ENCODE measurements at places on chromosomes 4 and X. TPM values are rescaled to one million over a fixed set of nuclear protein-coding genes. Genes with fewer than 3 reads are reported as not detected.

The WDR17 gene
- 6.3 TPM for total RNA-seq

The CABS1 gene
- total RNA-seq = not detected

The PSAPL1 gene
- not detected for total RNA-seq

The EPGN gene
- total RNA-seq = not detected

The GBA3 gene
- not detected for total RNA-seq

The CT45A1 gene
- not detected for total RNA-seq

GRCh38 chrX:1754077-1754476, 139.2 kb downstream of the ASMT start:
- DNase-seq = no peak

DNA sequence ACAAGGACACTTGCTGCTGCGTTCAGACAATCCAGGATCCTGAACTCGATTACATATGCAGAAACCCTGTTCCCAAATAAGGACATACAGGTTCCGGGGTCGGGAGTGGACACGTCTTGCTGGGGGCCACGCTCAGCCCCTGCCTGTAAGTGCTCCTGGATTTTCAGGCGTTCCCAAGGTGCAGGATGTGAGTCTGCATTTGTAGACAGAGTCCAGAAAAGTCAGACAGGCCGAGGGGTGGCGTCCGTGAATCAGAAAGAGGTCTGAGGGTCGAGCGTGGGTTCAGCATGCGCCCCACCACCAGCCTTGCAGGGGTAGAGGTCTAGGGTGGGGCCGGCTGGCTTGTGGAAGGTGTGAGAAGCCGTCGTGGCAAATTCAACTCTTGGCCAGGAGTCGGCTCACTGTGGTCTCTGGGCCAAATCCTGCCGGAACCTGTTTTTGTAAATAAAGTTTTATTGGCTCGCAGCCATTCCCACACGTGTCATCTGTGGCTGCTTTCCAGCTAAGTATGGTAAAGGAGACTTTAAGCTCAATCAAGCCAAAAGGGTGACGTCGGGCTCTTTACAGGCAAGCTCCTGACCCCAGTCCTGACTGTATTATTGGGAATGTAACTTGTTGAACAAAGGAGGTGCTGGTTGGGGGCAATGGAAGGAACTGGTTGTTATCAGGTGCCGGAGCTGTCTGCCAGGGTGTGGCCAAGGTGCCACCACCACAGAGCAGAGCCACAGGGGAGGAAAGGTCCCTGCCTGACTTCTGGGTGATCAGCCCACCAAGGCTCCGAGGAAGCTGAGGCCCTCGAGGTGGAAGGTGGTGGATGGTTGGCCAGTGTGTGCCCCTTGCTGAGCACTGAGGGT, 7.4 kb downstream of the DOK7 start:
- DNase-seq = peak; percentile 81

DNA sequence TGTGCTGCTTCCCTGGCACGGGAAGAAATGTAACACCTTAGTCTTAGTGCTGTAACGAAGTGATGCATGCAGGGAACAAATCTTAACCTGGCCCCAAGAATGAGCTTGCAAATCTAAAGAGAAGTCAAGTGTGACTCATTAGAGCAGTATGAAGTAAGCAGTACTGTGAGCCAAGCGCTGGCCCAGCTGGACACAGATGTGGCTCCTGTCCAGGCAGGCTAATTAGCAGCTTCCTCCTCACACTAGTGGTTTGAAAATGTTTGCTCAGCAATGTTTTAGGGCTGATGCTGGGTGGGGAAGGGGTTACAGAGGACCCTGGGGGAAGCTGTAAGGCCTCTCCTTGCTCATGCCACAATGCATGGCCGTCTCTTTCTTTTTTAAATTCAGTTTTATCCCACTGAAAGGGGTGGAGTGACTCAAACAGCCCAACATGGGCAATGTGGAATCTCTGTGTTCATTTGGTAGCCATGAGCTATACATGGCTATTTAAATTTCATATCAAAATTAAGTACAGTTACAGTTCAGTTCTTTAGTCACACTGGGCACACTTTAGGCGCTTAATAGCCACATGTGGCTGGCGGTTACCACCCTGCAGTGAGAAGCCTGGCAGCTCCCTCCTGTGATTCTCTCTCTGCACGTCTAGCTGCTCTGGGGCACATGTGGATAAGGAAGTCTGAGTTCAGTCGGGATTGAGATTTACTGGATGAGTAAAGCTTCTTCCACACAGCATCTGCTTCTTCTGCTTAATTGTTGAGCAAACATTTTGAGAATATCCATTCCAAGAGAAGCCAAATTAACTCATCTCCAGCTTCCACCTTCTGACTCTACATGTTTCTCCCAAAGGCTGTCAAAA, 48.8 kb downstream of the MAP7D2 start:
- peak; percentile 60 for DNase-seq

- DNase-seq = no peak
These were observed 27.2 kb upstream of the EDNRA start for GRCh38 chr4:147453561-147454141.

DNA sequence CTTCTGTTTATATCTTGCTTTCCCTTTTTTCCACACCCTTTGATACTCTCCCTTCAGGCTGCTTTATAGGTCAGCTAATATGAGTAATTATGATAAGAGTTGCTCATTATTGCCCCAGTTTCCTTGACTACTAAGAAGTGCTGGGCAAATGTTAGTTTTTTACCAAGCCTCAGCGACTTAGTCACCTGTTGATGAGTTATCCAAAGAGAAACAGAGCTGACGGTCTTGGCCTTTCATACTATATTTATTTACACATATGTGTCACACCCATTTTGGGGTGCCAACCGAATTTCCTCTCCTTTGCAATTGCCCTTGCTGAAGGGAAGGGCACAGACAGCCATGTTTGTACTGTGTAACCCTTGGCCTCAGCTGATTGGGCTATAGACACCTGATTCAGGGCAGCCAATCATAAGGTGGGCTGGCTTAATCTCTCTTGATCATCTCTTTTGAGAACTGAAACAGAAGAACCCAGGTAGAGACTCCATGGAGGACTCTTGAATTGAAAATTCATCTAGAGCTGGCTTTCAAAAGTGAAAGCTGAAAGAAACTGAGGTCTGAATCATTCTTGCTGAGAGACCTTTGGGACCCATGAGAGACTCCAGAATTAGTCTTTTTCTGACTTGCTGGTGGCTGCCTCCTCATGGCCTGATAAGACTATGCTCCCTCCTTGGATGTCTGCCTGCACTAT, 111.7 kb upstream of the RPS6KA3 start:
- DNase-seq = no peak

- no peak for DNase-seq
These were observed 1120.2 kb downstream of the ARAP2 start for GRCh38 chr4:35124106-35124505.

- DNase-seq = peak; percentile 68
These were observed 76.5 kb upstream of the BCOR start for GRCh38 chrX:40174001-40174853.

DNA sequence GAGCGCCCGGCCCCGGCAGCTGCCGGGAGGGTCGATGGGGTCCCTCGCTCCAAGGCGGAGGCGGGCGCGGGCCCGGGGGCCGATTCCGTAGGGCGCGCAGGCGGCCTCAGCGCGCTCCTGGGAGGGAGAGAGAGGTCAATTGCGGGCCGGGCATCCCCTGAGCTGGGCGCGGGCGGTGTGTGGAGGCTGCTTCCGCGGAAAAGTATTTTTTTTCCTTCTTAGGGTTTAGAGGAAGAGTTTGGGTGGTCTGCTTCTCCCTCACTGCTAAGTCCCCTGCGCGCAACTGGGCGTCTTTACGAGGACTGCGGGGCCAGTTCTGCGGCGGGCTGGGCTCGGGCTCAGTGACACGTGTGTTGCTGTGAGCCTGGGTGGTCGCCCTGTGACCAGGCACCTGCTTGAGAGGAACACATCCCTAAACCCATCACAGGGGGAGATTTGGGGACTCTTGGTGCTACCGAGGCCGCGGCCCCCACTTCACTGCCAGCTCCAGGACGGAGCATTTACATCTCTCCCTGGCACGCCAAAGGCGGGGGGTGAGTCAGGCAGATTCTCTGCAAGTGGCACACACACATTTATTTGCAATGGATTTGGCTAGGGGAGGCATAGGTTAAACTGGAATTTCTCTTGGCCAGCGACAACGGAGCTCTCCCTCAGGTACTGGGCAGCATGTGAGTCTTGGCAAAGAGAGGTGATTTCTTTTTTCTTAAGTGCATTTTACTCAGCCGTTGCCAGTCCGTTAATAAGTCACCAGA, 151.2 kb upstream of the SLC4A4 start:
- peak; percentile 28 for DNase-seq

- no peak for DNase-seq
These were observed 4.4 kb upstream of the SH3RF1 start for GRCh38 chr4:169275180-169275579.

- DNase-seq = peak; percentile 24
These were observed 48.6 kb downstream of the ACOX3 start for GRCh38 chr4:8391972-8392371.

DNA sequence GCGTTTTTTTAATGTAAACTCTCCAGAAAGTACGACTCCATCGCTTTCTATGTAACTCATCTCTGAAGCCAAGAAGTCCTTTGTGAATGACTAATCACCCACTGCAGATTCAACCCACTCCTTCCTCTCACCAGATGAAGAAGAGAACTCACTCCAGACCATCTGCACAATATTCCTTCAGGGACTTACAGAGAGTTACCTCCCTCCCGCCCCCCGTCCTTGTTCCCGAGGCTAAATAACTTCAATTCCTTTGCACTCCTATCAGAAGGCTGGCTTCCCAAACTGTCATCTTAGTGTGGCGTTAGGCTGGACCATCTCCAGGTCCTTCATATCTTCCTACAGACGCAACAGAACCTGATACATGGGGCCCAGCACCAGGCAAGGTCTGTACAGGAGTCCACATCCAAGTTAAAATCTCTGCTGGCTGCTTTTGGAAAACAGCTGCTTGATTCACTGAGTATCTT, 82.4 kb downstream of the AFAP1 start:
- DNase-seq = no peak

- no peak for DNase-seq
These were observed 131.8 kb downstream of the ENOX2 start for GRCh38 chrX:130771230-130771629.

DNA sequence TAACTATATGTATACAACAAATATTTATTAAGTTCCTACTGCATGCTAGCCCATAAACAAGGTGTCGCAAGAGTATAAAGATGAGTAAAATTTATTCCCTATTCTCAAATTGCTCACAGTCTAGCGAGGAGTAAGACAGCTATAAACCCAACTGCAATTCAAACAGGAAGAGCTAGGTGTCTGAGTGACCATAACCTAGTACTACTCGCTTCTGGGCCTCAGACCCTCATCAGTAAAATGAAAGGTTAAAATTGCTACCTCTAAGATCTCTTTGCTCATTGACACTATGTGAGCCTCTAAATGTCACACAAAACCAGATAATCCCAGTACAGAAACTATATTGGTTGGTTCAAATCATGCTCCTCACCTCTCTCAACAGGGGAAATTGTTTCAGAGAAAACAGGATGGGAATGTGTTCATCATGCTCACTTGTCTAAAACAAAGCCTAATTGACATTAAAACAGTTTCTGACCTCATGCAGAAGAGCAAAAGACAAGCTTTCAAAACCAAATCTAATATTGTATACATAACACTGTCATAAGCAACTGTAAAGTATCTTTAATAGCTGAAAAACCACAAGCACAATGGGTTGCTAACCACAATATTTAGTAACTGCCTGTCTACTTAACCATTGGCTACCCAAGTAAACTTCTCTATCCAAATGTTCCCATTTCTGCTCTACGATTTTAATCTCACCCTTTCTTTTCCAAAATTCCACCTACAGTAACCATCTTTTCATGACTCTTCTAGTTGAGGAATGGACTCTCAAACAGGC, 264.6 kb upstream of the FMR1 start:
- DNase-seq = no peak
